OCI-LY7 (cell line): ENCODE measurements at places on chromosomes 2 and 18.

DNA sequence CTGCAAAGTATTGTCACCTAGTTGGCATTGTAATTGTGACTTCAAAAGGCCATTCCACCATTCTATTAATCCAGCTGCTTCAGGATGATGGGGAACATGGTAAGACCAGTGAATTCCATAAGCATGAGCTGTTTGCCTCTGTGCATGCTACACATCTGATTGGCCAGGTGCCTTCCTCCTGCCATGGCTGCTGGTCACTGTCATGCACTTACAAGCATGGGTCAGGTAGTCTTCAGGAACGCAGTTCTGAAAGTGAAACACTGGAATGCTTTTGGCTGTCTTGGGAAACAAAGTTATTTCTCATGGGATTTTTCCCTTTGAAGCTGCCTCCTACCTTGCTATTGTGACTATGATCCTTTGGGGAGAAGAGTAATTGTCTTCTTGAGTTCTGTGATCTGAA lies 267.6 kb downstream of the GBX2 start:
- DNase-seq = no peak

DNA sequence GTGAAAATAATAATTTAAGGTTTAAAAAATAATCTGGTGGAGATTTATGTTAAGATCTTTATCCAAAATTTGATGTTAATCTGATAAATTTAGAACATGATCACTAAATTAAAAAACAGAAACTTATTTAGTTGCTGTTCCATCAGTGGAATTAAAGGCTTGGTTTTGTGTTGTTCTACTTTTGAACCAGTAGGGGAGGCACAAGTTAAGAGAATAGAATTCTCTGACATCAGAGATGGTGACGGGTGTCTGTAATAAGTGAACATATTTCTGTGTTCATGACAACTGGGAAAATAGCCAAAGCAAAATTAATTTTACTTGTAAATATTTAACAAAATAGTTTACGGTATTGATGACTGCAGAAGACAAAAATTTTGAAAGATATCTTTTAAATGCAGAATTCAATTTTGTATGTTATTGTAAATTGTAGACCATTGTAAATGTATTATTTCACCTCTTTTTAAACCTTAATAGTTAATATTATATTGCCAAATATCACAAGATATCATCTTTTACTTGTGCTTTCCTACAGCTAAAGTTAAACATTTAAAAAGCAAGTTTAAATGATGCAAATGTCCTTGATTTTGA lies 106.0 kb downstream of the UBR3 start:
- peak; percentile 33 for DNase-seq

DNA sequence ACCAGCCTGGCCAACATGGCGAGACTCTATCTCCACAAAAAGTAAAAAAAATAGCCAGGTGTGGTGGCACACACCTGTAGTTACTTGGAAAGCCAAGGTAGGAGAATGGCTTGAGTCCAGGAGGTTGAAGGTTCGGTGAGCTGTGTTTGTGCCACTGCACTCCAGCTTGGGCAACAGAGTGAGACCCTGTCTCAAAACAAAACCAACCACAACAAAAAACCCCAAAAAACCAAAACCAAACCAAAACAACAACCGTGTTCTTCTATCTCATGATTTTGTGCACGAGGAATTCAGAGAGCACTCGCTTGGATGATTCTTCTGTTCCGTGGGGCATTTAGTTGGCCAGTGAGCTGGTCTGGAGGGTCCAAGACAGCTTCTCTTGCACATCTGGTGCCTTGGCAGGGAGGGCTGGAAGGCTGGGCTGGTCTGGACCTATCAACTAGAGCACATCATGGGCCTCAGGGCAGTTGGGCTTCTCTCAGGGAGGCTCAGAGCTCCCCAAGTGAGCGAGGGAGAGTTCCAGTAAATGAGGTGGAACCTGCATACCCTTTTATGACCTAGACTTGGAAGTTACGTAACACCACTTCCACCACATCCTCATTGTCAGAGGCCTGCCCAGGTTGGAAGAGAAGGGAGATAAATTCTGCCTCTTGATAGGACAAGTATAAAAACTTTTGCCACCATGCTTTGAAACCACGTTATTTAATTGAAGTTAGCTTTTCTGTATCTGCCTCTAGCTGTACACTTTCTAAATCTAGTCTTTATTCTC lies 25.2 kb downstream of the SIX2 start:
- no peak for DNase-seq

- no peak for DNase-seq
Observed at GRCh38 chr18:31617031-31617717, 25.5 kb downstream of the TTR start.

DNA sequence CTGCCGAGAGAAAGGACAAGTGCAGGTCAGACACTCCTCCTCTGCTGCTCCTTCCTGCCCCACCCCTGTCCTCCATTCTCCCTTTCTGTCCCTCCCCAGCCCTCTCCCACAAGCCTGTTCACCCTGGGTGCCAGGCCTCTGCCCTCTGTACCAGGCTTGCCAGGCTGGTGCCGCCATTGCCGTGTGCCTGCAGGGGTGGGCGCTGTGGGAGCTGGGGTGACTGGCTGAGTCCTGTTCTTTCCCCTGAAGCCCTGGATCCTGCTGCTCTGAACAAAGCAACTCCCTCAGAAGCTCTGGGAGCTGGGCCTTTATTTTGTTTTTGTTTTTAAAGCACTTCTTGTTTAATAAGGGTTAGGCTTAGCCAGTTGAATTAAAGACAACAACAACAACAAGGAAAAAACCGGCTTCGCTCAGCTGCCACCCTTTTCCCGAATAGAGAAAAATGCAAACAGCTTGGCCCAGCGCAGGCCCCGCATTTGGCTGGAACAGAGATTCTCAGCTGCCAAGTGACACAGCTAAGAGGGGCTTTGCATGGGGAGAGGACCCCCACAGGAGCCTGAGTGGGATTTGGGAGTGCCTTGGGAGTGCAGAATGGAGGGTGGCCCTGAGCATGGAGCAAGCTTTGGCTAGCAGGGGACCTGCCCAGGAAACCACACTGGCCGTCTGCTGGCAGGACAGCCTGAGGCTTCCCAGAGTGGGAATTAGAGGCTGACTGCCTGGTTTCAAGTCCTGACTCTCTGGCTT lies 9.1 kb downstream of the PCARE start:
- DNase-seq = no peak

GRCh38 chr18:38695559-38696280 lies 1130.1 kb upstream of the CELF4 start:
- no peak for DNase-seq

GRCh38 chr2:104340879-104341828 lies 512.8 kb upstream of the POU3F3 start:
- no peak for DNase-seq

DNA sequence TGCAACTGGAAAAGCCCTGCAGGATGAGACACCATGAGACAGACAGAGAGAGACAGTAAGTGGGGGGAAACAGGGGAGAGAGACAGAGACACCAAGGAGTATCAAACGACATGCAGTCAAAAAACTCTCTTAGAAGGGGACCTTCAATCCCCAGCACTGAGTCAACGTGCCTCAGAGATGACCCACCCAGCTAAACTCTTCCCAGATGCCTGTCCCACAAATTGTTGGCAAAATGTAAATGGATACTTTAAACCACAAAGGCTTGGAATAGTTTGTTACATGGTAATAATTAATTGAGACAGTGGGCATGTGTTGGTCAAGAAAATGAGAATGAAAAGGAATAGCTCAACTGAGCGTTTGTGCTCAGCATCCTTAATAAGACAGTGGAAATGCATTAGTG lies 98.3 kb downstream of the GRB14 start:
- DNase-seq = no peak

DNA sequence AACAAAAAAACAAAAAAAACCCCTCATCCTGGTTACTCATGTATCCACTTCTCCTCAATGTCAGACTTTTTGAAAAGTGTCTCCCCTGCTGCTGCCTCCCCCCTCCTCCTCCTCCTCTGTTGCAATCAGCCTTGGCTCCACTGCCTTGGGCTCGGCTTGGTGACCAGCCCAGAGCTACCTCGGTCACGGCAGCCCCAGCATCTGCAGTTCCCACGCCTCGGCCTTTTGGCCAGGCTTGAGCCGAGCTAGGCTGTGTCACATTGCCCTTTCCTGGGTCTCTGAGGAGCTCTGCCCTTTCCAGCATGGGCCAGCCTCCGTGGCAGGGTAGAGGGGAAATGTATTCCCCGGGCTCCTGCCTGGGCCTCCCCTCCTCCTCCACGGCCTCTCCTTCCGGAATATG lies 22.7 kb upstream of the INHBB start:
- DNase-seq = no peak

DNA sequence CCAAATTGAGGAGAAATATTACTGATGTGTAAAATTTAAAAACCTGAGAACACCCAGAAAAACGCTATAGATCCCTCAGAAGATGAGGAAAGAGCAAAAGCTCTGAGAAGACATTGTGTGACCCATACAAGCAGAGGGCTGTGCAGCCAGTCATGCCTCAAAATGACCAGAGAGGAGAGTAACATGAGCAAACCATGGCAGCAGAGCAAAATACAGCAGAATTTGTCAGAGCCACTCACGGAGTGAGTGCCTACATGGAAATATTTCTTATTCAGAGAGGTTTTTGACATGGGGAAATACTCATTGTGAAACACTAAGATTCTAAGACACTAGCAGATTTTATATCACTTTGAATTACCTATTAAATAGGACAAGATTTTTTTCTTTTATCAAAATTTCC lies 96.8 kb upstream of the DNAJC10 start:
- DNase-seq = no peak

DNA sequence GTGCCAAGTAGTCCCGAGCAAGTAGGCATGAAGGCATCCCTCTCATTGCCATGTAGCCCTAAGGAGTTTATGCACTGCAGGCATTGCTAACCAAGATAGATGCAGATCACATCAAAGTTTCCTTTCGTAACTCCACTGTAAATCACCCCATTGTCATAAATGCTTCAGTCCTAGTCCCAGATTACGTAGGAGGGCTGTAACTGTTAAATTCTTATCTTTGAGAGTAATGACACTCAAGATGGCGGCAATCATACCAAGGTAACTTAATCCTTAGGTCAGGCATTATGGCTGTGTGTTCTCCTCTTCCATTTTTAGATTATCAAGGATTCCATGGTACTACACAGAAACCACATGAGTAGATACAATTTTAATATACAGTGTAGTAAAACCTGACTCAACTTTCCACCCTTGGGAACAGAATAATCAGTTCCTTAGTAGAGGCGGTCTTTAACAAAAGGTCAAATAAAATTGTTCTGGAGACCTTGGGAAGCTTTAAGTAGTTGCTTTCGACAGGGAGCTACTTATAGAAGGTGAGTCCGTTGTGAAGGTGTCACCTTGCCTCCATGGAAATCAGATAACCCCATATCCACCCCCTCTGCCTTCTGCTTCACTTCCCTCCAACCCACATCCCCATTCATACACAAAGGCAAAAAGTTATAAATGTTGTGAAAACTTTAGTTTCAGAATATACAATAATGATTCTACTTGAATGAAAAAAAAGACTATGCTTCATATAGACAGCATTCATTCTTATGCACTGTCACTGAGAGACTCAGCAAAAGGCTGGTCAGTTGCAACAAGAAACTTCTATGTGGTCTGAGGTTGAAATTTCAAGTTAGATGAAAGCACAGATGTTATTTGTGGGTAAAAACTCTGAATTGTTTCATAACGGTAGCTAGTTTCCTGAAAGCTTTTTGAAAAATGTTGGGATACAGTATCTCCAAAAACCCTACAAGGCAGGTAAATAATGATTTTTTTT lies 64.8 kb upstream of the GALNT5 start:
- no peak for DNase-seq

DNA sequence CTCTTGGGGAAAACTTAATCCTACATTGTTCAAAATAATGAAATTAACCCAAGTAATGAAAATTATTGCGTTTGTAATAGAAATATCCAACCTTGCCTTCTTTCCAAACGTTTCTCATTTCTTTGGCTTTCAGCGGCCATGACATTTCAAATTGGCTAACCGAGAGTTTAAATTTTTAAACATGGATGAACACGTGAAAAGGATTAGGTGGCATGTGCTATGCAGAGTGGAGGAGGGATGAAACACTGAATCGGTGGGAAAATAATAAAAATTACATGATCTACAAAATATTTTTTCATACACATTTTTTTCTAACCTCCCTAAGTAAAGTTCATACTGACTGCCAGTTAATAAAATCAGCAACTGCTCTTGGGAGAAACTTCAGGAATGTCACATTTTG lies 728.4 kb upstream of the PKDCC start:
- no peak for DNase-seq

- peak; percentile 87 for DNase-seq
Observed at GRCh38 chr2:230589497-230590015, 123.1 kb upstream of the CAB39 start.

DNA sequence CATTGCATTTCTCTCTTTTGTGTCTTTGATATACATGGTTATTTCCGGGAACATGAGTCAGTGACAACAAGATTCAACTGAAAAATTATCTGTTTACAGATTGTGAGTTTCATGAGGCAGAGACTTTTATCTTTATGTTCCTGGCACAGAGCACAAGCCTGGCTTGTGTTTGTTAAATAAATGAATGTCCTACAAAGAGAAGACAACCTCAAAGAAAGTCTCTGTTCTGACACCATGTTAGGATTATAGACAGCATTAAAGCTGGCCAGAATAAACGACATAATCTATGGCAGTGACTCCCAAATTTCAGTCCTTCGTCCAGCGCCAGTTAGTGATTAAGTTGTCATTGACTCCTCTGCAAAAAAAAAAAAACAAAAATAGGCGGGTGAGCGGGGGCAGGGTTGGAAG lies 97.4 kb upstream of the DNAJC10 start:
- no peak for DNase-seq

- DNase-seq = no peak
Observed at GRCh38 chr2:14516844-14517243, 115.7 kb upstream of the LRATD1 start.

GRCh38 chr2:124024561-124025170 lies 421 bp upstream of the CNTNAP5 start:
- DNase-seq = no peak

- no peak for DNase-seq
Observed at GRCh38 chr2:62102402-62102920, 93.5 kb upstream of the B3GNT2 start.

DNA sequence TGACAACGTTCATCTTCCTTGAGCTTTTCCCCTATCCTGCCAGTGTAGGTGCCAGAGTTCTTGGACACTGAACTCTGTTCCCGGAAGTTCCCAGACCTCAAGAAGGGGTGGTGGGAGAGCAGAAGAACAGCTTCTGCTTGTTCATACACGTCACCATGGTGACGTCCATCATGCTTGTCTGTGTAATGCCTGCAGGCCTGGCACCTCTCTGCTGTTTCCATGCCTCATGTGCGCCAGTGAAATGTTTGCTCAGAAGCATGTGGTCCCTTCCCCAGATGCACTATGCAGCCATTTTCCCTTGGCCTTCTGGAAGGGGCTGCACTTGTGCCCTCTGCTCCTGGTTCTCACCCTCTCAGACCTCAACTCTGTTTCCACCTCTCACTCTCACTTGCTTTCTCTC lies 210.8 kb upstream of the NABP1 start:
- no peak for DNase-seq

- no peak for DNase-seq
Observed at GRCh38 chr2:218470448-218470847, 51.5 kb downstream of the VIL1 start.

- no peak for DNase-seq
Observed at GRCh38 chr2:181362561-181362960, 94.6 kb upstream of the ITGA4 start.

GRCh38 chr2:234288974-234289455 lies 207.9 kb downstream of the ARL4C start:
- peak; percentile 72 for DNase-seq

- no peak for DNase-seq
Observed at GRCh38 chr2:26712486-26713465, 20.3 kb downstream of the KCNK3 start.
